ENCODE measurements at places on chromosomes 12 and 14.

- no peak for DNase-seq
These were observed 18.7 kb upstream of the SCFD1 start for GRCh38 chr14:30603402-30603801.

- no peak for DNase-seq
These were observed 136.3 kb downstream of the AEBP2 start for GRCh38 chr12:19575337-19576243.

DNA sequence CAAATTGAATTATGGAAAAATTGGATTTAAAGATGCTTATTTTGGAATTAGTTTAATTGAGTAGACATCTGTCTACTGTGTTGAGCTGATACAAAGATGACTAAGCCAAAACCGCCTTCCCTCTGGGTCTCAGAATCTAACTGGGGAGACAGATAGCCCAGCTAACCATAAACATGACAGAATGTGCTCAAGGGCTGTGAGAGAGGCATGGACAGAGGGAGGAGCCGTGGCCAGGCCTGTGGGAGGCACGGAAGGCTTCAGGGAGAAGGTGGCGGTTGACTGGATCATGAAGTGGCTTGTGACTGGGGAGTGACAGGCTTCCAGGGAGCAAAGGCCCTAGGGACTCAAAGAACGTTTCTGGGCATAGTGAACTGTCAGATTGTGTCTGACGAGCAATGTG, 74.6 kb downstream of the DACT1 start:
- no peak for DNase-seq

GRCh38 chr12:90245391-90245790, 536.8 kb upstream of the ATP2B1 start:
- DNase-seq, result no peak

GRCh38 chr12:104356231-104357115, 52.9 kb downstream of the EID3 start:
- DNase-seq, result no peak

GRCh38 chr12:1481906-1482305, 112.5 kb downstream of the FBXL14 start:
- DNase-seq, result no peak

DNA sequence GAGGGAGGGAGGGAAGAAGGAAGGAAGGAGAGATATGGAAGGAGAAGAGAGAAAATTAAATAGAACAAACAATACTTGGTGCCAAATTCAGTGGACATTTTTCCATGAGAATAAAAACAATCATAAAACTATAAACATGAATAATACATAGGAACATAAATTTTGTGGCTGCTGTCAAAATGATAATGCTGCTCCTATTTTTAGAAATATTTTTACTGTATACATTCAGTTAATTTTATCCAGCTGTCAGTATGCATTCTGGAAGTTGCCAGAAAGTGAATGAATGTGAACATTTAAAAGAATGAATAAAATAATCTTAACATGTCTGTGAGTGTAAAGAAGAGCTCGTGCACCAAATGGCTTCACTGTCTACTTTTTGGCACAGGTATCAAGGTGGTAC, 13.9 kb upstream of the PCED1B start:
- DNase-seq, result no peak

DNA sequence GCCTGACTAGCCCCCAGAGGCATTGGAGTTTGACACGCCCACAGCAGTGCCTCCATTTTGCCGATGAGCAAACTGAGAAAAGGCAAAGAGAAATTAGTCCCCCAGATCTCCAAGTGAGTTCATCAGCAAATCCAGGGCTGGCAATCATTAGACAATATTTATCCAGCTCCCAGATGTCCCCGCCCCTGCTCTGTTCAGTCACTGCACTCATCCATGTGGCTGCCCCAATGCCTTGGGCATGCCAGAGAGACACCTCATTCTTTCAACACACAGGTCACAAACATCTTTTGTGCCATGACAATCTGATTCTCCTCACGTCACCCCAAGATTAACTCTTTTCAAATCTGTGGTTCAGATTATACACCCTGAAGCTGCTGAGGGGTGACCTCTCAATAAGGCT, 43.5 kb downstream of the DPF3 start:
- no peak for DNase-seq

DNA sequence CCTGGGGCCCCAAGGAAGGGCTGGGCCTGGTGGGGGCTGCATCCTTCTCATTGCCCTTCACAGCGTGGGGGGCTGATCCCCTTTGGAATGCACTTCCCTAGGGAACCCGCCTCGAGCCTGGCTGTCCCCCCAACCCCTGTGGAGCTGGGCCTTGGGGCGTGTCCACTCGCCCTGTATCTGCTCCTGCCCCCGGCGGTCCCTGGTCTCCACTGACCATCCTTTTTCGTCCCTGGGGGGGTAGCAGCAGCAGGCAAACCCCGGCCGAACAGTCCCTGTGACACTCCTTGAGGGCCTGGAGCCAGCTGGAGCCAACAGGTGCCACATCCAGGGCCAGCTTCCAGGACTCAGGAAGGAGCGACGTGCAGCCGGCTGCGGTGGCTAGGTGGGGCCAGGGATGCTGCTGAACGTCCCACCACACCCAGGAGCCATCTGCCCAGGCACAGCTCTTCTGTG, 9.4 kb upstream of the GPR132 start:
- no peak for DNase-seq

DNA sequence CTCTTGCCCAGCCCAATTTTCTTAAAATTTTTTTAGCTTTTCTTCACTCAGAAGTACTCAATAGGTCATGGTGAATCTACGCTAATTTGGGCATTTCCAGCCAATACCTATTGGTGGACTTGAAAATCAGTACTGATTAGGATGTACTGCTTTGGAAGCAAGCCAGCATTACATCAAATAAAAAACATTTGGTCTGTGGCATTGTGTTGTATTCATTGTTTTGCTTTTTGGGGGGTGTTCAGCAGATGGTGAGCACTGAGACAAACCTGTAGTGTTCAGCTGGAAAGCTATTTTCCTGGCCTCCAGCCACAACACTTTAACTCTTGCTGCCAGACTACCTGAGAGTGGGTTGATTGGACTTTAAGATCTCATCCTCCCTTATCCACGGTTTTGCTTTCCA, 4.0 kb downstream of the MAPKAPK5 start:
- DNase-seq, result no peak

DNA sequence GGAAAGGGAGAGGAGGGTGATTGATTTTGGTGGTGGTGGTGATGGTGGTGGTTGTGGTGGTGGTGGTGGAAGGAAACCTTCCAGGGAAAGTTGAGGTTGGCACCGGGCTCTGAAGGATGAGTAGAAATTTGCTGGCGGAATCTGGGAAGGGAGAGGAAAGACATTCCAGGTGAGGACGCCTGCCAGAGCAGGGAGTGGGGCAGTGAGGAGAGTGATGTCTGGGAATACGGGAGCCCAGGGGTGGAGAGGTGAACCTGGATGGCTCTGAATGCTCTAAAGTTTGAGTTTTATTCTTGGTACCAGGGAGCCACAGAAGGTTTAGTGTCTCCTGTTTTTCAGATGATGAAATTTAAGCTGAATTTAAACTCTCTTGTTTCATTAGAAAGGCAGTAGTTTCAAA, 16.0 kb downstream of the CHST11 start:
- DNase-seq, result no peak

DNA sequence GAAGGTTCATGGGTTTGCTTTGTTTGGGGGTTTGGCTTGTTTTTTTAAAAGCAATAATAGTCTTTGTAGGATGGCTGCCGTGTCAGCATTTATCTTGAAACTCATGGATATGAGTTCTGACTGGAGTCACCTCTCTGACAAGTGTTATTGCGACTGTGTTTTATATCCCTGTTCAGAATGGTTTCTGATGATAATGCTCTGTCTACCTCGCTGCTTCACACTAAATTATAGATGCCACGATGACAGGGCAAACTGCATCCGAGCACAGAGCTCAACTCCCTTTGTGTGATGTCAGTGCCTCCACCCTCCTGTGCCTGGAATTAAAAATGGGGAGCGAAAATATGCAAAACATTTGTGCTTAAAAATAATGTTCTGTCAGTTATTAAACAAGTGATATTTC, 250.8 kb downstream of the EGLN3 start:
- no peak for DNase-seq

DNA sequence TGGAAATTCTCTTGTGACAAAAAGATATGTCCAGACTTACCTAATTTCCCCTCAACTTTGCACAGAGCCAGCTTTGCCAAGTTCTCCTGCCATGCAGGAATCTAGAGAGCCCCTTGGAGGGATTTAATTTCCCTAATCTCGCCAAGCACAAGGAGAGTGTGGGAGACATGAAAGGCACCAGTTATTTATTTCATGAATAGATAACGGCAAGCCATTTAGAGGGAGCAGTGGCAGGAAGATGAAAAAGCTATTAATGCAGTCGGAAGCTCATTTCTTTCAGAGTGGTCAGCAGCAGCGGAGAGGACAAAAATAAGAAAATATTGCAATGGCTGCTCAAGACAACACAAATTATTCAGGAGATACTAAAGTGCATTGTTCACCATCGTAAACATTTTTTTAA, 150.9 kb upstream of the WSCD2 start:
- DNase-seq, result no peak

- no peak for DNase-seq
These were observed 33.1 kb upstream of the CCDC60 start for GRCh38 chr12:119301379-119301778.

GRCh38 chr12:93059288-93059687, 130.2 kb upstream of the EEA1 start:
- DNase-seq, result no peak

DNA sequence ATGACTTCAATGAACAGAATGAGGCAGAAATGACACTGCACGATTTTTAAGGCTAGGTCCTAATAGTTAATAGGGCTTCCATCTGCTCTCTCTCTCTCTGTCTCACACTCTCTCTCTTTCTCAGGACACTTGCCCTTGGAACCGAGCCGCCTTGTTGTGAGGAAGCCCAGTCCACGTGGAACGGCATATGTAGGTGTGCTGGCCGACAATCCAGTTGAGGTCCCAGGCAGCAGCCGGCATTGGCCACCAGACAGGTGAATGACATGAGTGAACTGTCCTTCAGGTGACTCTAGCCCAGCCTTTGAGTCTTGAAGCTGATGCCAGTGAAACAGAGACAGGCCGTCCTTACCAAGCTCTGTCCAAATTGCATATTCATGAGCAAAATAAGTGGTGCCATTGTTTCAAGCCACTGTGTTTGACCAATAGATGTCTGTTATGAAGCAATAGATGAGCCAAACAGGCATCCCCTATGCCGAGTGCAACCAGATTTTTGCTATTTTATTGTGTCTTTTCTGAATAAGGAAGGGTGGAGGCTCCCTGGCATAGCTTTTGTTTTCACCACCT, 217.5 kb upstream of the LHX5 start:
- DNase-seq, result no peak

GRCh38 chr14:88023658-88024187, 18.8 kb downstream of the GPR65 start:
- DNase-seq, result no peak

DNA sequence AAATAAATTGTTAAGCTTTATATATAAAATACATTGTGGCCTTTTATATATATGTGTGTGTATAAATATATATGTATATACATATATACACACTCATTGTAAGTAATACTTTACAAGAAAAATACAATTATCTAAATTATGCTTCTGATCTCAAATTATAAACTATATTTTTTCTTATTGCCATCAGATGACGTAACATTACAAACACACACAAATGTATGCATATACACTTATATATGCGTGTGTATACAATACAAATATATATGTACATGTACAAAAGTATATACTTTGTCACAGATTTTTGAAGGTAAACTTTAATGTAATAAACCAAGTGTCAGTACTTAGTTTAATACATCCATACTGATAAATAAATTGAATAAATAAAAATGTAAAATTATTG, 278.9 kb upstream of the LMO3 start:
- no peak for DNase-seq

DNA sequence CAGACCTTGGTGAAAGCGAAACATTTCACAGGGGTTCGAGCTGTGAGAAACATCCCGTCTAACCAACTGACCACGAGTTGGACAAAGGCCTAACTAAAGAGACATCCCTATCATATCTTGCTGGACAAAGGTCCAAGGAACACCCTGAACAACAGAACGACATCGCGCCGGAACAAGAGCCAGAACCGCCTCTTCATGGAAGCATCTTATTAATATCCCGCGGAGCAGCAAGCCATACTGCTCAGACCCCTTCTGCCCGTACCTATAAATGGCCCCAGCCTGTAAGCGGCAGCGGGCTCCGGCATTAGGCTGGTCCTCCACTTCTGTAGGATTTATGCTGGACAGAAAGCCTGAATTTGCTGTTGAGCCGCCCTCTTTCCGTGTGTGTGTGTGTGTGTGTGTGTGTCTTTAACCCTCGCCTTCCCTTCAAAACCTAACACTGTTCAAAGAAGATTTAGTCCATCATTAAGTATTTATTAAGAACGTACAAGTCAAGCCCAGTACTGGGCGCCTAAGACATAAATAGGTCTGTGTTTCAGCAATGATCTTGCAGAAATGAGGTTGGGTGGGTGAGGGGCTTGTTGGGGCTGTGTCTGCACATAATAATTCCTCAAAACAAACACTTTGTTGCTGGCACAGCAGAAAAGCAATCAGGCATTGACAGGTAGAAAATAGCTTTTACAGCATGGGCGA, 1.9 kb downstream of the SLC6A15 start:
- DNase-seq, result no peak

GRCh38 chr12:94133964-94134795, 14.2 kb upstream of the PLXNC1 start:
- peak; percentile 53 for DNase-seq

DNA sequence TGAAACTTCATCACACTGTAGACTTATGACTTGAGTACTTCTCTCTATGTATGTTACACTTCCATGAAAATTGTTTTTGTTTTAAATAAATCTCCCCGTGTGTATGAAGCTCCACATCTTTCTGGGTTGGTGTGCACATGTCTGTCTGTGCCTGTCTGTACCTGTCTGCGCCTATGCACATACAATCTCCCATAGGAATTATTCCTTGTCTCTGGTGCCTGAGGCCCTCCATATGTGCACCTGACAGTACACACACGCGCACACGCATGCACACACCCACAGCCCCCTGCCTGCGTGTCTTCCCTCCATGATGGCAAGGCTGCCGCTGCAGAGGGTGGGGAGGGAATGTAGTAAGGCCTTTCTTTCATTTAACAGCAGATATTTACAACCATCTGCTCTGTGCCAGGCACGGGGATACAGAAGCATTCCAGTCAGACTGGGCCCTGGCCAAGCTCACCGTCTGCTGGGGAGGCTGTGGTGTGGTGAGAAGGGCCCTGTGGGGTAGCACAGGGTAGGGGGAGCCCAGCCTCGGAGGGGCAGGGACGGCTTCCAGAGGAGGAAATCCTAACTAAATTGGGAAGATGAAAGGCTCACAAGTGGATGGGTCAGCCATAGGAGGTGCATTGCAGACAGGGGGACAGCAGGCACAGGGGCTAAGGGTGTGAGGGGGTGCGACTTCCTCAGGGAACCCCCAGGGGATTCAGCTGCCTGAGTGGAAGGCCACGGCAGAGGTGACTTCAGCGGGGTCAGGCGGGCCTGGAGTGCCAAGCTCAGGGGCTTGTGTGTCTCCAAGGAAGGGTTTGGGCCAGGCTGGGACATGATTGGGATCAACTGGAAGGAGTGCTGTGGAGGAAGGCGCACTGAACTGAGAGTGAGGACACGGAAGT, 26.1 kb downstream of the KRT8 start:
- DNase-seq, result no peak
